ENCODE measurements at places on chromosomes 2 and 18.

DNA sequence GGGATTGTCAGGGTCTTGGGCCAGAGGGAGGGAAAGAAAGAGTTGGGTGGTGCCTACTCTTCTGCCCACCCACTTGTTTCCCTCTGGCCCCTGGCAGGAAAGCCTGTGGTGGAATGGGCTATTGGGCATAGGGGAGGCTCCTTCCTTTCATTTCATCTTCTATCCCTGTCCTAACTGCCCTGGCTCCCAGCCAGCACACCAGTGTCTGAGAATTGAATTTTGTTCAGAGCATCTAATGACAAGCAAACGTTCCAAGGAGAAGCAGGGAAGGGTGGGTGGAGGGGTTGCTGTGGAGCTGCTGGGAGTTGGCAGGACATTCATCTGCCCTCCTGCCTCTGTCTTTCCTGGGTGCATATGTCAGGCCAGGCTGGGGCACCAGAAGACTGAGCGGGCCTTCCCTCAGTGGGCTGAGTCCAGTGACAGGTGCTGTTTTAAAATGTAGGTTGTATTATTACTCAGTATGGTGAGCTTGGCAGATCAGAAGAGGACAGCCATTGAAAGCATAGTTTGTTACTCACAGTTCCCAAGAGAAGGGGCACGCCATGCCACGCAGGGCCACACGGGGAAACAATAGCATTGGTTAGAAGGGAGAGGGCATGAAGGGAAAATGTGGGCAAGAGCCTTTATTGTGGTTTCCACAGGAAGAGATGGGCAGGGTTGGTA is 171.9 kb downstream of the ACOXL start:
- DNase-seq = no peak

DNA sequence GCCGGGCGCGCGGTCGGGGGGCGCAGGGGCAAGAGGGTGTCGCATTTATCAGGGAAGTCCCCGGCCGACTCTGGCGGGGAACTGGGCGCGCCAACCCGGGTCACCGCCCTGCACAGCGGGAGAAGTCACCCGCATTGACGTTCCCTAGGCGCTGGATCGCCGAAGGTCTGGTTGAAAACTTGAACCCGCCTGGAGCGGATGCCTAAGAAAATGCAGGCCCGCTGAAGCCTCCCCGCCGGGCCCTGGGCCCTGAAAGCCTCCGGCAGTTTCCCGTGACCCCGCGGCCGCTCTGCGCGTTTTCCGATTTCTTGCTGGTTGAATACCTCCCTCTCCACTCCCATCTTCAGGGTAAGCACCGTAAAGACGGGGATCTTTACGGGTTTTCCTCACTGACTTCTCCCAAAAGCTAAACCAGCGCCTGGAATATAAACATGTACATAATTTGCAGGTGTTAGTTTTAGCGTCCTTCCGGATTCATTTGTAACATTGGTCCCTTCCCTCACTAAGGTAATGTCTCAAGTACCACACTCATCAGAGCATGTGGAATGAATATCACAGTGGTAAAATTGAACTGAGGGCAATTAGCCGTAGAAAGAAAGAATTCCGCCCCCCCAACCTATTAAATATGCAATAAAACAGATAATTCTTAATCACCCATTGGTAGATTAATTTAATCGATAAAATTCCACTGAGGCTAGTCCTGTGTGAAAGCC is 675 bp upstream of the SPIRE1 start:
- DNase-seq = peak; percentile 22

DNA sequence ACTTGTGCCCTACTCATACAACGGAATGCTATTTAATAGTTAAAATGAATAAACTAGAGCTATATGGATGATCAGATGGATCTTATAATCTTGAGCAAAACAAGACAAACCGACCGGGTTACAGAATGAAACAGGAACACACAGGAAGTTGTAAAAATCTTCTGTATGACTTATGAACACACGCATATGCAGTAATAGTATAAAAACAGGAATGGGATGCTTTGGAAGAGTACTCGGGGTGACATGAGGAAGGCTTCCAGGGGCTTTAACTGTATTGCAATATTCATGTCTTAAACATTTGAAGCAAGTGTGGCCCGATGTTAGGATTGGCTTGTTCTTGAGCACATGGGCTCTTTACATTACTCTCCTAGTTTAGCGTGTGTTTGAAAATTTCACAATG is 14.9 kb upstream of the E2F6 start:
- DNase-seq = no peak

DNA sequence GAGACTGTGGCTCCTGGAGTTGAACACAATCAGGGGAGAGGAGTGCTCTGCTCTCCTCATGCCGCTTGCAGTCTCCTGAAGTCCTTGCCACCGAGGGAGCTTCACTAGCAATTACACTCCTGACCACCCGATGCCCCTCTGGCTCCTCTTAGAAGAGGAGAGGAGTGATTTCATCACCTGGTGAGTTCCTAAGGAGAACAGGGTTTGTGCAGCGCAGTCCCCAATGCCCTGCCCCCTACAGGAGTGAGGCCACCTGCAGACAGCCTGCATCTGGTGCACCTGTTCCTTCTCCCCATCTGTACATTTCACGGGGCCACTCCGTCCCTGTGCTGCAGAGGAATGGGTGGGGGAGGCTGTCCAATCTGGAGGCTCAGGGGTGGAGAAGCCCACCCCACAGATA is 267.2 kb downstream of the HRH4 start:
- no peak for DNase-seq

DNA sequence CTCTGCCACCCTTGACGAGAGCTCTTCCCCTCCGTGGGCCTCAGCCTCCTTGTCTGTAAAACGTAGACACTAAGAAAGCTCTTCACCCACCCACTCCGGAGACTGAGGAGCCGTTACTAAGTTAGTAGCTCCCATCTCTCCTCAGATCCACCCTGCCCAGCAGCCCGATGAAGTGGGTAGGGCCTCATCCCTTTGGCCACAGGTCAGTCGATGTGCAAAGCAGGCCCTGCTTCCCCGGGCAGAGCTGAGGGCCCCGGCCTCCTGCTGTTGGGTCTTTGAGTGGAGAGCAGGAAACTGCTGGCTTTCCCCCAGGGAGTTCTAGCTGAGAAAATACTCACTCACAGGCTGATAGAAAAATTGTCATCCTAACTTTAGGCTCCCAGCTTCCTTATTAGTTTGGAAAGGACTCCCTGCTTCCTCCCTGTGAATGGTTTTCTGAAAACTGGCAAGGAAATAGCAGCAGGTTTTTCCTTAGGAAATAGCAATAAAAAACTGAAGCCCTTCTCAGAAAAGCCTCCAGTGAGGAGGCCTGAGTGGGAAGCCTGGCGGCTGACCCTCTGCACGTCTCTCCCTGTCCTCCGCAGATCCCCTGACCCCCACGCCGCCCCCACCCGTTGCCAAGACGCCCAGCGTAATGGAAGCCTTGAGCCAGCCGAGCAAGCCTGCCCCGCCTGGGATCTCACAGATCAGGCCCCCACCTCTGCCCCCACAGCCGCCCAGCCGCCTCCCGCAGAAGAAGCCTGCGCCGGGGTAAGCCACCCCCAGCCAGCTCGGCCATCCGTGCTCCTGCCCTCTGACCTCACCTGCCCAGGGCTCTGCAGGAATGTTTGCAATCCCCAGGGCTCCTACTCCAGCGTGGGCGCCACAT is 30.2 kb downstream of the ITGB1BP1 start:
- no peak for DNase-seq

DNA sequence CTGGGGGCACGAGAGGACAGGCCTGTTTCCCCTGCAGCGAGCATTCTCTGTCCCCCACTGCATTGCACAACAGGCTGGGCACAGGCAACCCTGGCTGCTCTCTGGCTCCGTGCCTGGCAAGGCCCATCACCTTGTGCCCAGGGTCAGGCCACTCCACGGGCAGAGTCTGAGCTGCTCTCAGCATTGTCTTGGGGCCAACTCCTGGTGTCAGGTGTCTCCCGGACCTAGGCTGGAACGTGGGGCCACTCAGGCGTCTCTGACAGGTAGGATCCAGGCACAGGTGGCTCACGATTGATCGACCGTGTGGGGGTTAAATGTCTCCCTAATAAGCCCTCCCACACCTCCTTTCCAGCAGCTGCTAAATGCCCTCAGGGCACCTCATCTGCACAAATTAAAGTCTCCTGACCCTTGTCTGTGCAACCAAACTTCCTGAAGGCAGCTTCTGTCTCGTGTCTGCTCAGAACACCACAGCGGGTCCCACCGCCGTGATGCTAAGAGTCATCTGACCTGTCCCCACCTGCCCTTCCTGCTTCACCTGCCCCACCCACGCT is 66.6 kb upstream of the GPC1 start:
- no peak for DNase-seq

DNA sequence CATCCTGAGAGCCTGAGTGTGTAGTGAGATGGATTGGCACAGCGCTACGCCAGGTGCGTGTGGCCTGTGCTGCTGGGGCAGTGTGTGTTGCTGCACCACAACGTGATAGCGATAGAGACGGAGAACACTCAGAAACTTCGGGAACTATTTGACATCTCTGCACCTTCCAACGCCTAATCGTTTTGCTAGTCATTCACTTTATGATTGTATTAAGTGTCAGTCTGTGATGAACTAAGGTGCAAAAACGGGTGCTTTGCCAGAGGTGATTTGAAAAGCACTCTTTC is 26.0 kb upstream of the IGFBP2 start:
- no peak for DNase-seq

DNA sequence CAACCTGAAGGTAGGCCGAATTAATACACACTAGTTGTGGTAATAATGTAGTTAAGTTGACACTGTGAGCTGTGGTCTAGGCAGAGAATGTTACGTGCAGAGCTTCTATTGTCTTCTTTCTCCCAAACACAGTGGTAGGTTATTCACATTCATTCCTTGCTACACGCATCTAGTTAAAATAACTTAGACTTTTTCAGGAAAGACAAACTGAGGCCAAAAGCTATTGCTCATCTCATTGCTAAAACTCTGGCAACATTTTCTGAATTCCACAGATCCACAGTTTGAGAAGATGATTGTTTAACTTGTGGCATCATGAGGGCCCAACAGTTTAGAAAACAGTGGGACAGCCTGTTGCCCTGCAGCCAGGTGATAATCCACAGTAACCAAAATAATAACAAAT is 850.4 kb upstream of the FSHR start:
- DNase-seq = no peak

DNA sequence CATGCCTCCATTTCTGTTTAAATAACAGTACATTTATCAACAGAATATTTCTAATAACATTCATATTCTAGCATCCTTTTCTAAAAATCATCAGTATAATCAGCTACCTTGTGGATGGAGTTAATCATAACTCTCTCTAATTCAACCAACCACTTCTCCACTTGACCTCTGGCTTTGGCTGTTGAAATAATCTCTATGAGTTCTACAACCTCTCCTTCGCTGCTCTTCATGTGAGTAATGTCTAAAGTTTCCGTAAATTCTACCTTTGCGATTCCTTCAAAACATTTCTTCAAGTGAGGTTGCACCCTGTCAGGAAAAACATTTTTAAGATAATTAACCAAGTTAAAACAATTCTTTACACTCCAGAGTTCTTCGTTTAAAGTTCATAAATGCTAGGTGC is 134.2 kb downstream of the DNAH7 start:
- DNase-seq = no peak

- DNase-seq = no peak
These were observed 180.0 kb upstream of the CXCR4 start for GRCh38 chr2:136297994-136298393.

DNA sequence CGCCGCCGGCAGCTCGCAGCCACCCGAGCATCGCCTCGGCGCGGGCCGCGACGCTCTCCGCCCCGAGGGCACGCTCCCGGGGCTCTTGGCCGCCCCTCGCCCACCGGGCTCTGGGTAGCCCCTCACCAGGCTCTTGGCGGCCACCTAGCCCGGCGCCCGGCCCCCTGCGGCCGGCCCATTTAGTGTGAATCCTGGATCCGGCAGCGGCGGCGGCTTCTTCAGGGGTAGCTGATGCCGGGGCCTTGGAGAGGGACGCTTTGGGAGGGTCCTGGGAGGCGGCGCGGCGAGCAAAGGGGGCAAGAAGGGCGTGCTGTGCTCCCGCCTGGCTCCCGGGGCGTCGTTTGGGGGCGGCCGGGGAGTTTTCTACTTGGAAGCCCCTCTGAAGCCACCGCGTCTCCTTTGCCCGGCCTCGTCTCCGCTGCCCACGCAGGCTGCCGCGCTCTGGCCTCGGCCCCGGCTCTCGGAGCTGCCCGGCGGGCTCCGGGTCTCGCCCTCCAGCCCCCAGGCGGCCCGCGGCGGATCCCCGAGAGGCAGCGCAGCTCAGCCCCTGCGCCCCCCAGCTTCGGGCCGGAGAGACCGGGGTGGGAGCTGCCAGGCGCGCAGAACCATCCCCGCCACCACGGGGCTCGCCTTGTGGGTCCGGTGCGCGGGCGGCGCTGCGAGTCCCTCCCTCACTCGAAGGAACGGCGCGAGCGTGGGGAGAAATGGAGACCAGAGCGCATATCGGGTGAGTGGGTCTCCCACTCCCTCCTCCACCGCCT is 509 bp downstream of the PIEZO2 start:
- no peak for DNase-seq

DNA sequence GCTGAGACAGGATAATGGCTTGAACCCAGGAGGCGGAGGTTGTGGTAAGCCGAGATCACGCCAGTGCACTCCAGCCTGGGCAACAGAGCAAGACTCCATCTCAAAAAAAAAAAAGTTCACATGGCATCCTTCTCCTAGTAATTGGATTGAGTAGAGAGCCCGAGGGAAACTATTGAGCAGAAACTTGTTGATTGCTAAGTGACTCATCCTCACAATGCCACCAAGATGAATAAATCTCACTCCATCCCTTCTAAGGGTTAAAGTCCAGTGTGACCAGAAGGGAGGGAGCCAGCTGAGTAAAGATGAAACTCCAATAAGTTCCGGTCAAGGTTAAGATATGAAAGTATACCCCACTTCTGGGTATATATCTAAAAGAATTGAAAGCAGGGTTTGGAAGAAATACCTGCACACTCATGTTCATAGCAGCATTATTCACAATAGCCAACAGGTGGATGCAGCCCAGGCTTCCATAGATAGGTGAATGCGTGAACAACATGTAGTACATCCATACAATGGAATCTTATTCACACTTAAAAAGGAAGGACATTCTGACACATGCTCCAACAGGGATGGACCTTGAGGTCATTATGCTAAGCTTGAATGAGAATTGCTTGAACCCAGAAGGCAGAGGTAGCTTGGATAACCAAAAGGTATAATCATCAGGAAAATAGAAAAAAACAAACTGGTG is 13.0 kb upstream of the FHL2 start:
- no peak for DNase-seq

Measured in NCI-H460 (cell line).